ENCODE measurements at places on chromosomes 2 and 18.

DNA sequence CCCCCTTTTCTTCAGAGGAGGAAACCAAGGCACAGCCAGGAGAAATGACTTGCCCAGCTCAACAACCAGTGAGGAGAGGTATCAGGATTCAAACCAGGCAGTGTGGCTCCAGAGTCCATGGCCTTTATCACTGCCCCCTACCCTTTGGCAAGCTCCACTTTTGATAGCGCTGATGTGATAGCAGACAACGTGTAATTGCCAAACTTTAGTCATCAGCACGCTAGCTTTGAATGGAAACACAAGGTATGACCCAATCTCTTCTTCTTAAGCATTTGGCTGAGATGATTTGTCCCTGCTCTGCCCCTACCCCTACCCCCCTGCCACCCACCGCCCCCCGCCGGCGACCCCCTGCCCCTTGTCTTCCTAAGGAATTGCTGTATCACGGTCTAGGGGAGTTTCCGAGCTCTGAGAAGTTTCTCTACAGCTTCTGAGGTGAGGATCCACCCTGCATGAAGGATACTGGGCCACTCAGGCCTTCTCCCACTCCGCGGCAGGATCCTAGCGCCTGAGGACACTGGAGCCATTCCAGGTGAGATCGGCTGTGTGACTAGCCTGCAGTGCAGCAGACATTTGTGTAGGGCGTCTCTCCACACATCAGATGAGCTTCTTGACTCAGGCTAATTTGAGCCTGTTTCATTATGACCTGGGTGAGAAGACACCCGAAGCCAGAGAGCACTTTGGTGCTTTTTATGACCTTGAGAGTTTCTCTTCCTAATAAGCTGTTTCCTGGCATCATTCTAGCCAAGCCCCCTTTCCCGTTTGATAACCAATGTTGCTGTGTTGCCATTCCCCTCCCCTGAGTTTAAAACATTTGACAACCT is 75.1 kb upstream of the MAP4K4 start:
- DNase-seq, result no peak

DNA sequence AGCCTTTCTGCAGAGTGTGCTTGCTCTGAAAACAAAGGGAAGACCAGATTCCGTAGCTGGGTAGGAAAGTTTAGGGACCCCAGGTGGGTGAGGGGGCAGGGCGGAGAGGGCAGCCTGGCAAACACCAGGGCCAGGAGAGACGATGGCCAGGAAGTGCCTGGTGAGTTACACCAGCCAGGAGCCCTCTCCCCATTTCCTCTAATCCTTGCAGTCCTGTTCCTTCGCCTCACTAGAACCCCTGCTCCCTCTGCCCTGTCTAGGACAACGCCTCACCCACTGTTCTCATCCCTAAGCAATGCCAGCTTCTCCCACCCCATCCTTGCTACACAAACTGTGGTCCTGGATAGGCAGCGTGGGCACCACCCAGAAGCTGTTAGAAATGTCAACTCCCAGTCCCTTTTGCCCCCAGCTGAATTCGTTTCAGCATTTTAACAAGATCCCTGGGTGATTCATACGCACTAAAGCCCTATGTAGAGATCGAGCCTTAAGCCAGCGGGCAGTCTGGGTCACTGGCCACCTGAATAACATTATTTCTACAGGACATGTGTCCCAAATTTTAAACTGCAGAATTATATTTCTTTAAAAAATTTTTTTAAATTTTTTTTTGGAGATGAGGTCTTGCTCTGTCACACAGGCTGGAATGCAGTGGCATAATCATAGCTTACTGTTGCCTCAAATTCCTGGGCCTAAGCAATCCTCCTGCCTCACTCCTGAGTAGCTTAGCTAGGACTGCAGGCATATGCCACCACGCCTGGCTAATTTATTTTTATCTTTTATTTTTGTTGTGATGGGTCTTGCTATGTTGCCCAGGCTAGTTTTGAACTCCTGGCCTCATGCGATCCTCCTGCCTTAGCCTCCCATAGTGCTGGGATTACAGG is 10.9 kb downstream of the WIPF1 start:
- DNase-seq, result no peak

- DNase-seq, result no peak
These were observed 84.6 kb downstream of the COLEC12 start for GRCh38 chr18:415617-416612.

DNA sequence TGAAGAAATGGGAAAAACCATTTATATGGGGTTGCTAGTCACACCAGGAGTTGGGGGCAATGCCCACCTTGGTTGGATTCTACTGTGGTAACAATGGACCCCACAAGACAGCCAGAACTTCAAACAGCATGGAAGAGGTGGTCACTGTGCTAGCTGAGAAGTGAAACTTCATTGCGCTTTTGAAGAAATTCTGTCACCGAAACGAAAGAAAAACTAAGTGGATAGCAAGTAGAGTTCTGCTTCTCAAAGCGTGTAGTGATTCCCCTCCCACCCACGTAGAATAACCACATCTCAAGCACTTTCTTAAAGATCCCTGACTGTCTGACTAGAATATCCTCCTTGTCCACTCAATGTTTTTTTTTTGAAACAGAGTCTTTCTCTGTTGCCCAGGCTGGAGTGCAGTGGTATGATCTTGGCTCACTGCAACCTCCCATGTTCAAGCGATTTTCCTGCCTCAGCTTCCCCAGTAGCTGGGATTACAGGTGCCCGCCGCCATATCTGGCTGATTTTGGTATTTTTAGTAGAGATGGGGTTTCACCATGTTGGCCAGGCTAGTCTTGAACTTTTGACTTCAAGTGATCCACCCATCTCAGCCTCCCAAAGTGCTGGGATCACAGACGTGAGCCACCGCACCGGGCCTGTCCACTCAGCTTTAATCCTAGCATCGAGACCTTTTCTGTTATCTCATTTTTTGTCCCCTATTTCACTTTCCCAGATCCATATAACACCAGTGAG is 30.1 kb upstream of the CCL20 start:
- DNase-seq, result no peak

DNA sequence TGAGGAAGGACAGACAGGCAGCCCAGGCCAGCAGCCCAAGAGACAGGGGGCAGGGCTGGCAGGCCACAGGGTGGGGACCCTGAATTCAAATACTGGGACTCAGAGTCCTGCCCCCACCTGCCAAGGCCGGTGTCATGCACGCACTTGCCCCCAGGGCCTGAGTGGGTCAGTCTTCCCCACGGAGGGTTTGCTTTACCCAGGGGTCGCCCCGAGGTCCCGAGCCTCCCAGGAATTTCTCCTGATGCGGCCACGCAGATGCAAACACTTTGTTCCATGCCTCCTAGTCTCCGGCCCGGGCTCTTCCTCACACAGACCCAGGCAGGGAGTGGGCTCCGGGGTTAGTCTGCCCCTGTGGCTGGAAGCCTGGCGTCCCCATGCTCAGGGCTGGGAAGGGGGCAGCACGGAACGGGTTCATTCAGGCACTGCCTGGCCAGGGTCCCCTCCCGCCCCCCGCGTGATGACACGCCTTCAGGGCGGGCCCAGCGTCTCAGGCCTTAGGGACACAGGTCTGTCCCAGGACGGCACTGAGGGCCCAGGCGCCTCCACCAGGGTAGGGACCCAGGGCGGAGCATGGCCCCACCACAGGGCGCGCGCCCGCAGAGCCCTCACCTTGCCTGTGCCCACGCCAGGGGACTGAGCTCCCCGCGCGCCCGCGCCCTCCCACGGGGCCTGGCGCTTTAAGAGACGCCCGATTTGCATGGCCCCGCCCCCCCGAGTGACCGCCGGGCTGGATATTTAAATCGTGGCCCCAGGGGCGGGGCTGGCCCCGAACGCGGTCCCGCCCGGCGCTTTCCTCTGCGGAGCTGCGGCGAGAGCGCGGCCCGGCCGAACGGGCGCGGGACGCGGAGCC is at the start of gene SNED1:
Gene SNED1 (plus strand): TSS at position 763 of the 850 bp plus-strand sequence. CDS start 220 bp downstream, outside the sequence.
- peak; percentile 67 for DNase-seq

DNA sequence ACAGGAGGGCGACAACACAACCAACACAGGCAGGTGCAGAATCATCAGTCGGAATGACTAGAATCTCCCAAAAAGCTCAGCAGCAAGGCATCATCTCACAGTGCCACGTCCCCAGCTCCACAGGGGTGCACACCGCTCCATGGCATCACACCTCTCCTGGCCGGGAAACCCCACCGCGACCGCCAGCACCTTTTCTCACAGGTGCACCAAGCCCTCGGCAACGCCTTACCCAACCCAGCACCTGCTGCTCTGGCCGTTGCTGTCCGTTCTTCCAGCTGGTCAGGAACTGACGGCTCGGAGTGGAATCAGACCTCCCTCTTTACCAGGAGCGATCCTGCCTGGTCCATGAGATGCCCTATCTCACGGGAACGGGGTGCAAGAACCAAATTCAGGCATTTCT is 61.3 kb downstream of the ZNF516 start:
- no peak for DNase-seq

GRCh38 chr2:58616961-58617360 is 375.8 kb upstream of the FANCL start:
- no peak for DNase-seq

DNA sequence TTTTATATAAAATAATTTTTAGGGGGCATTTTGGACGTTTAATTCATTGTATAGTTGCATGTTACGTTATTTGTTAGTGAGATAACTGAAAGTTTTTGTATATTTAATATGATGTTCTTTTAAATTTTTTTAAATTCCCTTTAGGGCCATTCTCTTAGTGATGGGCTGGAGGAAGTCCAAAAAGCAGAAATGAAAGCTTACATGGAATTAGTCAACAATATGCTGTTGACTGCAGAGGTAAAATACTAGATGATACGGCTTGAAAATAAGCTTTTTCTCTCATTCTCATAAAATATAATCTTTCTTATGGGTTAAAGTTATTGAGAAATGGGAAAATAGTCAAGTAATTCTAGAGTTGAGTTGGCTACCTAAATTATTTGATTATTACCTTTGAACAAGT is 58.9 kb downstream of the MTX2 start:
- DNase-seq, result no peak

GRCh38 chr18:3525870-3526420 is 76.0 kb downstream of the TGIF1 start:
- DNase-seq, result peak; percentile 17

- no peak for DNase-seq
These were observed 21.1 kb downstream of the PLB1 start for GRCh38 chr2:28516950-28517349.

DNA sequence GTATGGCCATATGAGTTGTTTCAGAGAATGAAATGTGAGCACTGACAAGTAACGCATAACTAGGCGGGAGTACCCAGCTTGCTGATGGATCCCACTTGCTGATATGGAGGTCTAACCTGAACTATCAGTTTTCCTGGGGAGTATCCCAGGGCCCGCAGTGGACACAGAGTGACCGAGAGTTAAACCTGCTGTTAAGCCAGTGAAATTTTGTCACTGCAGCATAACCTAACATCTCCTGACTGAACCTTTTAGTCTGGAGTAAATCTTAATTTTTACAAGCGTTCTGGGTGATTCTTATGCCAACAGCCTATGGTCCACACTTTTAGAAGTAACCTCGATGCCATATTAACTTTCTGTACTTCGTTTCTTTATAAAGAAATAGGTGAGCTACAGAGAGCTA is 54.4 kb downstream of the TGFA start:
- DNase-seq, result no peak

DNA sequence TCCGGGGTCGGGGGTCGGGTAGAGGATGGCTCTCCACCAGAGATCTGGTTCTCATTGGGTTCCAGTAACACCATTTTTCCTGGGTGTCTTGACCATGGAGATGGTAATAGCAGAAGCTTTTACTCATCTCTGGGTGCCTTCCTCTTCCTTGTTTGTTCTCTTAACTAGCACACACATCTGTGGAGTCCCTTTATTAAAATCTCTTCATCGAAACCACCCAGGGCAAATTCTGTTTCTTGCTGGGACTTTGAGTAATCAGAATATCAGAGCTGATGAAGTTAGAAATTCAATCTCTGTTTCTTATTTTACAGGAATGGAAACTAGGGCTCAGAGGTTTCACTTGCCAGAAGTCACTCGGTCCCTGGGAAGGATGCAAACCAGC is 15.0 kb upstream of the TRIB2 start:
- no peak for DNase-seq

- DNase-seq, result no peak
These were observed 99.6 kb downstream of the BABAM2 start for GRCh38 chr2:27990030-27990590.

DNA sequence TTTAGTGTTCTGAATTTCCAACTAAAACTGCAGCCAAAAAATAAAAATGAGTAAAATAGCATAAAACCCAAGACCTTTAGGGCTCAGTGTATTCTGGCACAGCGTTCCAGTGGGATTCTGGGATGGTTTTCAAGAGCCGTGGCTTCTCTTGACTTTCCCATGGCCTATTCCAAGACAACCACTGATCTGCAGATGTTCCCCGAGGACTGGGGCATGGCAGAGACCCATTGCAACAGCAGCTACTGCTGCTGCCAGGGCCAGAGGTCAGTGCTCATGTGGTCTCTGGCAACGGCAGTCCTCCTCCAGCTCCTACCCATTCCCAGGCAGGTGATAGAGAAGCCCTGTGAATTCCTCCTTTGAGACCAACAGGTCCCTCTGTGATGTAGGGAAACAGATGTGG is 26.8 kb downstream of the TNP1 start:
- no peak for DNase-seq

GRCh38 chr2:141195087-141195486 is 935.7 kb downstream of the LRP1B start:
- DNase-seq, result no peak

DNA sequence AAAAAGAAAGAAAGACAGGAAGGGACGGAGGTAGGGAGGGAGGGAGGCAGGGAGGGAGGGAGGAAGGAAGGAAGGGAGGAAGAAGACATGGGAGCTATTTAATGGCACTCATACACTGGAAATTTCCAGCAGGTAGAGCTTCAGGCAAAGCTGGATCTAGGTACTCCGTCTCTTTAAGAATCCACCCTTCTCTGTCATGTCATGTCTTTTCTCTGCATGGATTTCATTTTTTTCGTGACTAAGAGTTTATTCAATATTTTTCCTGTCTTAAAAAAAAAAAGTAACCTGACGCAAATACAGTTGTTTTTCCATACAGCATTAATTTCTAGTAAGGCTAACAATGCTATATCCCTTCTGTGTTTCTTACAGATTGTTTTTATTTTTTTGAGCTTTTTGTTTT is 56.3 kb upstream of the MCFD2 start:
- no peak for DNase-seq

- DNase-seq, result no peak
These were observed 148.4 kb downstream of the NBAS start for GRCh38 chr2:15412779-15413178.

DNA sequence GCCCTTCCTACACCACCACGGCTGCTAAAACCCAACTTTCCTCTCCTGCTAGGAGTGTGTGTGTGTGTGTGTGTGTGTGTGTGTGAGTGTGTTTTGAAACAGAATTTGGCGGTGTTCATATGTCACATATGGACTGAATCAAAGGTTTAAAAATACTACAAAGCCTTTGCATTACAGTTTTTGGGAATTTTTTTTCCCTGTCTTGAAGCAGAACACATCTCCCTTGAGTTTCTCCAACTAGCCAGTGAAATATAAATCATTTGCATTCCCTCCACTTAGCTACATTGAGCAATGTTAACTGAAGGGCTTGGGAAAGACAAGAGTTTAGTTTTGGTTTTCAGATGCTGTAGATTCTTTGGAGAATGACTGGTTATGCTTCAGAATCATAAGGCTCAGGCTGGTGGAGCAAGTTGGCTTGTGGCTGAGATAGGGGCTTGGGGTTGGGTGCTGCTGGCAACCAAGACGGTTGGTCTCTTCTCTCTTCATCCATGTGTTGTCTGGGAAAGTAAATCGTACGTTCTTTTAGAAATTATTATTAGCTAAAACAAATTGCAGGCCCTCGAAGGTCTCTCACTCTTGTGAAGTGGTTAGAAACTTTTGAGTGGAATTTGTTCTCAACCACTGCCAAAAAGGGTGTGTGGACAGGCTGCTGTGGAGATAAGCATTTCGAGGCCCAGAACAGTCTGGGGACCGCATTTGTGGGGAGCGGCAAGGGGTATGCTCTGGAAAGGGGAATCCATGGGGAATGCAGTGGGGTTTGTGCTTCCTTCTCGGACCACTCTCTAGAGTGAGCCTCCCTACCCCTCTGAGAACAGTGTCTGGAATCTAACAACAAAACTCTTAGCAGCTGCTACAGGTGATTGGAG is 1.4 kb downstream of the NRP2 start:
- DNase-seq, result no peak

Data from activated CD8-positive, alpha-beta memory T cell treated with anti-CD3 and anti-CD28 coated beads, Interleukin-2, amount 50 U/mL, for 4 hours (primary cell).